Neural progenitor cell (in vitro differentiated cells): ENCODE measurements at places on chromosomes 2 and 18. TPM values are rescaled to one million over a fixed set of nuclear protein-coding genes. Genes with fewer than 3 reads are reported as not detected.

DNA sequence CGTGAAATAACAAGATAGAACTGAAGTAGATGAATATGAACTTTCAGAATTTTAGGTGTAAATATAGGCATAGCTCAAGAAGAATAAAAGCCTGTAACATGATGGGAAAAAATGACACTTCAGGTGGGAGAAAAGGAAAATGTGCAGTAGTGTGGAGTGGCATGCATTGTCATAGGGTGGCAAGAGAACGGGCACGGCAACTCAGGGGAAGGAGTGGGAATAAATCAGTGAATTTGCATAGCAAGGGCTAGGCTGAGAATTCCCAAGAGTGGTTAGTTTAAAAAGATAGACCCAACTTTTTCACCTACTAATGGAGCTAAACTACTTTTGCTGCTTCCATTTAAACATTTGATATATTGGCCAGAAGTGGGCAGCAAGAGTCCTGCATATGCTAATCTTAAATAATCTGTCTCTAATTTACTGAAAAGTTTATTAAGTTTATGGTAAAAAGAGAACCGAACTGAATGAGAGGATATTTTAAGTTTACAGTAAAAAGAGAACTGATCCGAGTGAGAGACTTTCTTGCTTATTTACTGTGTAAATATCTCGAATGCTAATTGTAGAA, 228.1 kb downstream of the CTNNA2 start:
- DNase-seq, result no peak

GRCh38 chr2:183063083-183063482, 15.5 kb upstream of the DUSP19 start:
- no peak for DNase-seq

DNA sequence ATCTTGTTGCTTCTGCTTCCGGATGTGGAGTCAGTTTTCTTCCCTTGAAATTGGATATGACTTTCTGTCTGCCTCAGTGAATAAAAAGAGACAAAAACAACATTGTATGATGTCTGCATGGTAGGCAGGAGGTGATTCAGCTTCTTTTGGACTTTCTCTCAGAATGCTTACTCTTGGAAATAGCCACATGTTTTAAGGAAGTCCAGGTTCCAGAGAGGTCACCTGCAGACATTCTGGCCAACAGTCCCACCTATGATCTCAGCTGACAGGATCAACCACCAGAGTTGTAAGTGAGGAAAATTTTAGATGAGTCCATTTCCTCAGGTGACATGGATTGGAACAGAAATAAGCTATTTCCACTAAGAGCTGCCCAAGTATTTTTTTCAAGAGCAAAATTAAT, 508.7 kb upstream of the FAM98A start:
- no peak for DNase-seq

- no peak for DNase-seq
Measured at GRCh38 chr18:55688030-55688429, 100.0 kb upstream of the TCF4 start.

DNA sequence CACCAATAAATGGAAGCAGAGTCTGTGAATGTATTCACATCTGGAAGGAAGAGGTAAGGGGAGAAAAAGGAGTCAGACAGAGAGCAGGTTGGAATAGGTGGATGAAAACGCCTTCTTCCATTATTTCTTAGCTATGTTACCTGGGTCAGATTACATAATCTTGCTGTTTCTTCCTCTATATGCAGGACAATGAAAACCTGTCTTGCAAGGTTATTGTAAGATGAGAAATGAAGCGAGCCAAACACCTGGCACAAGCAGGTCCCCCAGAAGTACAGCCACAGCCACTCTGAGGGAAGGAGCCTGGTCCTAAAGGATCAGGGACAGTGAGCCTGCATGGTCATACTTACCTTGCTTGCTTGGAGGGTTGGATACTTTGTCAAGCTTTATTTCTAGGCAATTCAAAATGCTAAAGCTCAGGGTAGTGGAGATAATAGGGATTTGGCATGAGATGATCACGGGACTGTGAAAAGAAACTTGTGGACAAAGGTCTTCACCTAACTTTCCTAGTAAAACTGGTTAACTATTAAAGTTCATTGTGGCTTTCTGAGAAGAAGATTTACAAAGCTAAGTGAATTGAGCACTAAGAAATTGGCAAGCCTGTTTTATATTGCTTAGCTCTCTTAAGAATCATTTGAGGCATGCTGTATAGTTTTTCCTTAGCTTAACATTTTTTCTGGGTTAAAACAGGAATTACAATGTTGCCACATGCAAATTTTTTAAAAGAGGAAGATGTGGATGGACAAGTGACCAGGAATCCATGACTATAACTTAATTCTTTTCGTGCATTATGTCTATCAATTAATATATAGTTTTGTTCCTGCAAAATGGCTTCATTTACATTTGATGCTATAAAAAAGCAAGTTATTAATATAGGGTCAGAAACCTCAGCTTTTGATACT, 15.7 kb upstream of the PLA2R1 start:
- no peak for DNase-seq

GRCh38 chr2:26805241-26805676, 19.4 kb downstream of the CENPA start:
- DNase-seq, result no peak

DNA sequence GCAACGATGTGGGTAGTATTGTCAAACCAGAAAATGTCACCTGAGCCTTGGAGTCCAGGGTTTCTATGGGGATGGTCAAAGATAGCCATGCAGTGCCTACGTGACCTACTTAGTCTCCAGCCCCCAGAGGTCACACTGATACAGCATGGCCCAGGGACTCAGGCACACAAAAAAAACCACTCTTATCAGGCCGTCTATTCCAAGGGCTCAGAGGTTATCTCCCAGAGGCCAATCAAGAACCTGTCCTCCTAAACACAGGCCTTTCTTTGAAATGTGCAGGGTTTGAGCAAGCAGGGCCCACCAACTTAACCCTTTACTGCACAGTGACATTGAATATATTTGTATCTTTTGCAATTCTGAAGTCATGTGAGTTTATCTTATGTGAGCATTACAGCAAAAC, 82.7 kb downstream of the MRO start:
- DNase-seq, result no peak

DNA sequence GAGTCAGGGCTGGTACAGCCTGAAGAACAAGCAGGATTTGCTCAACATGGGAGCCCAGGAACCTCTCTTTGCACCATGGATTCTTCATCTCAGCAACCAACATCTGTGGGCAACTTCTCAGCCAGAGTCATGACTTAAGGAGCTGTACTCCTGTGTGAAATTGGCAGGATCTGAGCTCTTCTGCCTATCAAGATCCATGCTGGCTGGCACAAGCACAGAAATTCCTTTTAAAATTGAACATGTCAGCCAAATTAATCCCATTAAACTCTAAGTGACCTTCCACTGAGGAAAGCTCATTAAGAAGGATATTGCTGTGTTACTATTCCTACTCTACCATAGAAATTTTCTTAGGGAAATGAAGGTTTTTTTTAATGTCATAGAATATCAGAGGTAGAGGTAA, 110.5 kb upstream of the SCG2 start:
- no peak for DNase-seq

DNA sequence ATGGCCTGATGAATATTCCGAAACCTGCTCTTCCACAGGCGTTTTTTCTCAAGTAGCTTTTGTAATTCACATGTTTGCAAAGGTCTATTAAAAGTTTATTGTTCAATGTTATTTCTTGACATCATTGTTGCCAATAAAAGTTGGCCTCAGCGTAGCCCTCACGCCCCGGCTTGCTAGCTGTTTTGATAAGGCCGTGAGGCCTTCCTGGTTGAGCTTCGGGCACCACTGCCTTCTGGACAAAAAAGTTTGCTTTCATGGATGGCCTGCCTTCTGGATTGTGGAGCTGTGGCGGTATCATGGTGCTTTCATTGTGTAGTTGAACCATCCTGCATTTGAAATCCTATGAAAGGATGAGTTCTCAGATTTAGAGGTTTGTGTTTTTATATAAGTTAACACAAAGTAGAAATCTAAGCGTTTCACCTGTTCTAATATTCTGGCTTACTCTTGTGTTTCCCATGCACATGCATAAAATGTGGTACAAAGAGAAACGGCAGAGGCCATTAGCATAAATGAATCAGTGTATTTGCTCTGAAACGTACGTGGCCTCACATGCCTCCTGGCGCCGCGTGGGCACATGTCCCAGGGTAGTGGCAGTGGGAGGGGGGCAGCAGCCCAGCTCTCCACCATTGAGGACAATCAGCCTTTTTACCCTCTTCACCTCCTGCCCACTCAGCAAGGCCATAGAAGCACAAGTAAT, 134.5 kb downstream of the NCK2 start:
- no peak for DNase-seq

DNA sequence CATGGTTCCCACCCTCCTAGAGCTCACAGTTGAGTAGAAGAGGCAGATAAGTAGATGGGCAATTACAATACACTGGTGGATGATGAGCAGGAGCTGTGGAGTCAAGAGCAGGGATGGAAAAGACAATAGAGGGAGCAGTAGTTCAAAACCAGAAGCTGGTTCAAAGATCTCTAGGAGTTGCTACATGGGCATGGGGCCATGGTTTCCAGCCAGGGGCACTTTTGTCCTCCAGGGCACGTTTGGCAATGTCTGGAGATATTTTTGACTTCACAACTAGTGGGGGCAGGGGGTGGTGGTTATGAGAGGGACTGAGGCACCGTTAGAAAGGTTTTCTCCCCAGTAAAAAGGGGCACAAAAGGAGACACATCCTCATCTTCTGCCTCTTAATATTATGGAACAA, 236.0 kb downstream of the DYSF start:
- no peak for DNase-seq

GRCh38 chr2:23505218-23505983, 120.4 kb downstream of the KLHL29 start:
- DNase-seq, result no peak

The ABCG5 gene
- not detected in 2 replicates for total RNA-seq

The CYB5A gene
- total RNA-seq, result 28.2 and 33.7 TPM in 2 replicates

The B4GALT6 gene
- total RNA-seq, result 11.2 and 16.3 TPM in 2 replicates

The VWA3B gene
- not detected in 2 replicates for total RNA-seq

The C2orf80 gene
- 0.81 TPM in 1 of 2 replicates, not detected in the other for total RNA-seq

The SERPINB4 gene
- not detected in 2 replicates for total RNA-seq

The ACVR1C gene
- total RNA-seq, result 0.93 and 3.0 TPM in 2 replicates

The CPLX4 gene
- 0.12 and 2.2 TPM in 2 replicates for total RNA-seq
